Stimulated activated CD4-positive, alpha-beta T cell treated with anti-CD3 and anti-CD28 coated beads, Interleukin-1b, Interleukin-23, amount 100 ng/mL, for 4 hours (primary cell): ENCODE measurements at places on chromosomes 12 and 14.
A peak's percentile ranks its signal among the peaks of the same experiment; 100 is the strongest.

DNA sequence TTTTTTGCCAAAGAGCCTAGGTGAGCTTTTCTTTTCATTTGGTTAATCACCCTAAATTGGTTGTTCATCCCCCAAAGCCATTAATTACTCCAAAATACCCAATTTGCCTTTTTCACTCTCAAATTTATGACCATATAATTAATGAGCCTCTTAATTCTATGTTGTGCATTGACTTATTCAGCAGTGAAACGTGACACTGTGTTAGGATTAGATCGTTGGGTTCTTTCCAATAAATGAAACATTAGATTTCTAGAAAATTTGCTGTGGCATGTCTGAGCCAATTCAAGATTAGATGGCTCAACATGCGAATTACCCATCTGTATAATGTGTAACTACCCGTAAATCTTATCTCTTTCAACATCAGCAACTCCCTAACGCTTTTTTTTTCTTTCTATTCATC, 273.4 kb downstream of the BMP4 start:
- DNase-seq = no peak

DNA sequence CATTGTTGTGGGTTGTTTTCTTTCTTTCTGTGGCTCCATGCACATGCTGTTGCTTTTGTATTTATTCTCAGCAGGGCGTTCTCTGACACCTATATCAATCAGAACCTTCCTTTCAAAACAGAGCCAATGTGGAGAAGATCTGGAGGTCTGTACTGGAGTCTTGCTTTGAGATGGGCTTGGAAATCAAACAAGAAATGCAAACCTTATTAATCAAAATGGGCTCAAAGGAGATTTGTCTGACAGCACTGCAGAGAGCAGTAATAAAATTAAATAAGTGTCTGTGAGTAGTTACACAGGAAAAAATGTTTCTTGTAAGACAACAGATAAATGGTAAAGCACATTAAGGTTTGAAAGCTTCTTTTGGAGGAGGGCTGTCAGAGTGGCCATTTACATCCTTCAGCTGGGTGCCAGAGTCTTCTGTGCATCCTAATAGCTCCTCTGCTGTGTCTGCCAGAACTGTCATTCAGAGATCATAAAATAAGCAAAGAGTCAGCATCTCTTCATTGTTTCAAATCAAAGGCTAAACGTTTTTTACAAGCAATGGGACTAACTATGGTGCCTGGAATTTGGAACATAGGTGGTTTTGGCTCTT, 414.3 kb downstream of the NAV3 start:
- DNase-seq = no peak

DNA sequence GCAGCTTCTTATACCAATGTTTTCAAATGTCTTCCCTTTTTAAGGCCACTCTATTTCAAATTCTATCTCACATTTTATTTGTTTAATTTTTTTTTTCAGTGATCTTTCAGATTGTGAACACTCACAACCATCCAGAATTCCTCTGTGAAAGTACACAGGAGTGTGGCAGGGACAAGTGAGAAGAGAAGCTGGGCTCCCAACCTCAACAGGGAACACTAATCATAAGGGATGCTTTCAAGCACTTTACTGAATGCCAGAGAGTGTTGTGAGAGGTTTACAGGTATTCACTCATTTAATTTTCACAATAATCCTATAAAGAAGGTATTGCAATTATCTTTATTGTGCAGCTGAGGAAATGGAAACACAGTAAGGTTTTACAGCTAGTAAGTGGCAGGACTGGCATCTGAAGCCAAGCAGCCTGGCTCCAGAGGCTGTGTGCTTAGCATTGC, 60.1 kb upstream of the PYGL start:
- no peak for DNase-seq

- peak; percentile 22 for DNase-seq
Measured at GRCh38 chr14:77458249-77458950, 507 bp downstream of the AHSA1 start.

GRCh38 chr12:62774794-62775193, 160.2 kb downstream of the PPM1H start:
- DNase-seq = no peak

GRCh38 chr14:100165376-100165775, 5.9 kb upstream of the DEGS2 start:
- no peak for DNase-seq

DNA sequence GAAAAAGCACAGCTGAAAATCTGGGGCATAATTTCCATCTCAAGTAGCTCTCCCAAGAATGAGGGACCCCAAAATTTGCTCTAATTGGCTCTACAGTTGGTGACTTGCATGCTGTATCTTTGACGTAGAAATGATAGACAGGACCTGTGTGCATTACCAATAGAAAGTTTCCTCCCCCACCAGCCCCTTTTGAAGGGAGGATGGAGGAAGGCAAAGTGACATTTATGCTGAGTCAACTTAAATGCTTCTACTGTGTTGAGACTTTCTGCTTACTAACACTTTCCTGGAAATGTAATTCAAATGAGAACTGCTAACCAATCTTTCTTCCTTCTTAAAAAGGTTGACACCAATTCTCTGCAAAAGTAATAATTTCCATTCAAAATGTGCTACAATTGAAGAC, 31.9 kb downstream of the TSPAN8 start:
- DNase-seq = no peak

- DNase-seq = no peak
Measured at GRCh38 chr12:53972722-53973235, at the start of gene HOXC11. Gene HOXC11, plus strand, starts transcription at chr12:53973126. Its CDS starts 116 bp downstream, at chr12:53973242.

- DNase-seq = no peak
Measured at GRCh38 chr12:9646794-9647781, 22.4 kb upstream of the CLEC2D start.

- no peak for DNase-seq
Measured at GRCh38 chr12:109179927-109180326, 63.5 kb downstream of the ACACB start.

- DNase-seq = no peak
Measured at GRCh38 chr12:51884676-51885229, 3.1 kb upstream of the ANKRD33 start.

DNA sequence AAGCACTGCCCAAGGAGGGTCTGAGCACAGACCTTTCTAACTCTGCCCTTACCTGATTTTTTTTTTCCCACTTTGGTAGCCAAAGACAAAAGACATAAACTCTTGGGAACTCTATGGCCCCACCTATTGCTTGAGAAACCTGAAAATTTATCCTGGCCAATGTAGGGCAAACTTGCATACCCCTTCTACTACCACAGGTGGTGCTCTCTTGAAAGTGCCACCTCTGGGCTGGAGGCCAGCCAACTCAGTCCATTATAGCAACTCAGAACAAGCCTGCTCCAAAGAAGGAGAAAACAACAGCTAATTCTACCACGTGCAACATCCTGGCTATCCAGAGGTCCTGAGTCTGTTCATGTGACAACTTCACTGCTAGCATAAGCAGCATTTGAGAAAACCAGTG, 55.7 kb upstream of the ABCD2 start:
- no peak for DNase-seq
